HS-27A (cell line): ENCODE measurements at places on chromosomes 7 and 10.

DNA sequence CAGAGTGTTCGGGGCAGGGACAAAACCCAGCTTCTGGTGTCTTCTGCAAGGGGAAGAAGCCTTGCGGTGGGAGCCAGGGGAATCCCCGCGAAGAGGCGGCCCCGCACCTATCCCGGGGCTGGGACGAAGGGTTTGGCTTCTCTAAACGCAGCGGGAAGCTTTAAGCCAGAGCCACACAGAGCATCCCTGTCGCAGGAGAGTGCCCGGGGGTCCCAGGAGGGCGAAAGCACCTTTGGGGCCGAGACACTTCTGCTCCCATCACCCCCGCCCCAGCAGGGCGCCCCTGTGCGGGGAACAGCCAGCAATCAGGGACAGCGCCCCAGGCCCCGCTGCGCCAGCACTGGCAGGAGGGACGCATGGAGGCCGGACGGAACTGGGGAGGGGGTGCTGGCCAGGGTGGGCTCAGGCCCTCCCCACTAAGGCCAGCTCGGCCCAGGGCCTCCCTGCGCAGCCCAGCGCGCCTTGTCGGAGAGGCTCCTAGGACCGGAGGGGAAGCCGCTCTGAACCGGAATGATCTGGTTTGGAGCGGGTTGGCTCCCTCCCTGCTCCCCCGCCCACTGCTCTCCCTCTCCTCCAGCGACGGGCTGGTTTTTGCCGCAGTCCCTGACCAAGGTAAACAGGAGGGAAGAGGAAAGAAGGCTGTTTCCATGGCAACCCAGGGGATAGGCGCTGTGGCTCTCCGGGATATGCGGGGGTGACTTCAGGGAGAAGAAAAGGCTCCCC lies 63.9 kb downstream of the TMEM209 start:
- DNase-seq: no peak

DNA sequence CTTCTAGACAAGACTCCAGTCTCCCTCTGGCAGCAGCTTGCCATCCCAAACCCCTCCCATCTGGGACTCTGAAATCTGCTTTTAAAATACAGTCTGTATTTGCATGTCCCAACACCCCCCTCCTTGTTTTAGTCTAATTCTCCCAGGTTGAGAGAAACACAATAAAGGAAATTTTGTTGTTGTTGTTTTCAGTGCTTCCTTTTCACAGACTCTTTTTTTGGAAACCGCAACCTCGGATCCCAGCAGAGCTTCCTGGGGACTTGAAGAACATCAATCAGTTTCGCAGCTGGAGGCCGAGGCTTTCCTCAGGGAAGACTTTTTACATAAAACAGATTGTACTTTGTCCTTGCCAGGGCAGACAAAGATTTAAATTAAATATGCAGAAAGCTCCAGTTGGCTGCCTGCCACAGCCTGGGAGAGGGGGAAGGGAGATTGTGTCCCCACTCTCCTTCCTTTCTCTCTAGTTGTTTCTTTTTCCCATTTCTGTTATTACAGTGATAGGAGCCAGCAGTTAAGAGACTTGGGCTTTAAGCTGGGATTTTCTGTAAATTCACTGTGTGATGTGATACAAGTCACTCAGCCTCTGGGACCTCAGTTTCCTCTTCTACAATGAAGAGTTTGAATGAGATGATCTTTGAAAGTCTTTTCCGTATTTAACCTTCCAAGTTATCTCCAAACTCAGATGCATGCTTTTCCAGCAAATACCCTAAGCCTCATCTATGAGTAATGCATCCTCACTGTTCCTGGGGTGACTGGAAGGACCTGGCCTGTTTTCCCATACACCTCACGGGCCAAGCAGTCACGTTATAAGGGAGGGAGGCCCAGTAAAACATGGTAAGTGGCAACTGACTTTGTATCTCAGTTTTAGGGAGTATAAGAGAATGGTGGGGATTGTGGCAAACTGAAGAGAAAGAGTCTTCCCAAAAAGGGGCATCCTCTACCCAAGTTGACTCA lies 192.3 kb downstream of the REEP3 start:
- no peak for DNase-seq

DNA sequence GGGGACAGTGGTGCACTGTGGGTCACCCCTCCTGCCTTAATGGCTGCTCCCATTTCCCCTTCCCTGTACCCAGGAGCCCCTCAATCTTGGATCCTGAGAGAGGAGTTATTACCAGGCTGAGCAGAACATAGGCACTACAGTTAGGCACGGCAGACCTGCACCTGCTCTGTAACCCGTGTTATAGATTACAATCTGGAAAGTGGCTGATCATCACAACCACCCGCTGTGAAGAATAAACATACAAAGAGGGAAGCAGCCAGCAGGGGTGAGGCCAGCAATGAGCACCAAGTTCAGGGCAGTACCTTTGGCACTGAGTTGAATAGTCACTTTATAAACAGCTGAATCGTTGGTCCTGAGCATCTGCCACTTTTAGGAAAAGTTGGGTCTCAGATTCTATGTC lies 1.7 kb downstream of the CDHR1 start:
- no peak for DNase-seq

- DNase-seq: peak; percentile 17
Measured at GRCh38 chr7:82234457-82235049, 209.0 kb downstream of the CACNA2D1 start.

DNA sequence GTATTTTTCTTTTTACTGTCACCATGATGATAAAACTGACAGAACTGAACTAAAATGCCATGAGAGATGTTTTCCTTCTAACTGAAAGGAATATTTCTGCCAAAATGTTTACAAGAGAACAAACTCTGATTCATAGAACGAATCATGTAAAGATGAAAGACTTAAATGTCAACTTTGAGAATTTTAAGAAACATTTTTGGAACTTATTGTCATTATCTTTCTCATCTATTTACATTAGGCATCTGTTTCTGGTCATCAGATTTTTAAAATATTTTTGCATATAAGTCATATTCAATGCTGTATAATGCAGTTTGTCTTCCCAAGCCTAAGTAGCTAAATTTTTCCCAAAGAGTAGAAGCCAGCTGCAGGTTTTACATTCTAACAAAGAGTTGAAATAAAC lies 358.5 kb downstream of the TFEC start:
- DNase-seq: no peak

DNA sequence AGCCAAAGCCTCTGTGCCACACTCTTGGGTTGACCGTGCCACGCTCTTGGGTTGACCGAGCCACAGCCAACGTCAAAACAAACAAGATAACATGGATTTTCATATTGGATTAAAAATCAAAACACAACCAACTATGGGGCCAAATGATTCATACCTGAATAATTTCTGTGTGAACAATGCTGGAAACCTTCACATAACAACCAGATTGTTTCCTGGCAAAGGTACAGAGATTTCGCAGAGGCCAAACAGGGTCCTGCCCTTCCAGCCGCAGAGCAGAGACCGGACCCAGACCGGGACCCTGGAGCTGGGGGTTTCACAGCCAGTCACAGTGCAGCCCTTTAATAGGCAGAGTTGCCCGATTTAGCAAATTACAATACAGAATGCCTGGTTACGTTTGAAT lies 40.5 kb downstream of the ITIH5 start:
- DNase-seq: no peak
